ENCODE measurements at places on chromosomes 12 and 14.

DNA sequence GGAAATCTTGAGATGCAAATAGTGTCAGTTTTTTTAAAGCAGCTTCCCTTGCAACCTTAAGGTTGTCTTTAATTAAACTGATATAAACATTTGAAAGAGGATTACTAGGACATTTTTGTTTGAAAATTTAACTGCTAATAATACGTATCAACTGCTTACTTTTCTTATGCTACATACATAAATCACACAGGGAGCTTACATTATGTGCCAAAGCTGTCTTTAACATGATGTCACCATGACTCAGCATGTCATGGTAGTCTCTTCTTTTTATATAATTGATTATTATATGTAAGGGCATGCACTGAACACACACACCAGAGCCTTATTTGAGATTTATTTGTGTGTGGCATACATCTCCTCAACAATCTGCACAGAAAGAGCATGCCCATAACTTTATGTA lies 63.0 kb upstream of the PTHLH start:
- DNase-seq: no peak

DNA sequence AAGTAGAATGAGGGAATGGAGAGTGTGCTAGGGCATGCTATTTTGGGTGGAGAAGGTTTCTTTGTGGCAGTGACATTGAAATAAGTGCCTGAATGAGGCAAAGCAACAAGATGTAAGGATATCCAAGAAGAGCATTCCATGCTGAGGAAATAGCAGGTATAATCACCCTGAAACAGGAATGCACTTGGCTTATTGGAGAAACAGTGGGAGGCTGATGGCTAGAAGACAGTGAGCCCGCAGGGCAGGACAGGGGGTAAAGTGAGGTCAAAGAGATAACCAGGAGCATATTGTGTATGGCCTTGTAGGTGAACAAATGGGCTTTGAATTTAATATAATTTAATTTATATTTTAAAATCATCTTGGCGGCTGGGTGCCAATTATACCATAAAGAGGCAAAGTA lies 877.0 kb downstream of the DIO2 start:
- no peak for DNase-seq

GRCh38 chr12:3216726-3217682 lies 139.8 kb downstream of the TSPAN9 start:
- DNase-seq: no peak

DNA sequence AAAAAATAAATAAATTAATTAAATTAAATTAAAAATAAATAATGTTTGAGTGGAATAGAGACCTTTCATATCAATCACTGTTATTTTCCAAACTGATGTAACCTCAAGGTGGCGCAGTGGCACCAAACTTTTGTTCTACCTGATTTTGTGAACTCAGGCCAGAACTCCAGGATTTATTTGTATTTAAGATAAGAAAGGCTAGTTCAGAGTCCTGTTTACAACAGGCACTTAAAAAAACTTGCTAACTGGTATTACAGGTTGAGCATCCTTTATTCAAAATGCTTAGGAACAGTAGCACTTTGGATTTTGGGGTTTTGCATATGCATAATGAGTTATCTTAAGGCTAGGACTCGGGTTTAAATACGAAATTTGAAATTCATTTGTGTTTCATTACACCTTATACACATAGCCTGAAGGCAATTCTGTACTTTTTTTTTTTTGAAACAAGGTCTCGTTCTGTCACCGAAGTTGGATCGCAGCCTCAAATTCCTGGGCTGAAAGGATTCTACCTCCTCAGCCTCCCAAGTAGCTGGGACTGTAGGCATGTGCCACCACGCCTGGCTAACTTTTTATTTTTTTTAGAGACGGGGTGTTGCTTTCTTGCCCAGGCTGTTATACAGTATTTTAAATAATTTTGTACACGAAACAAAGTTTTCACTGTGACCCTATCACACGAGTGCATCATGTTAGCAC lies 32.4 kb downstream of the YY1 start:
- DNase-seq: no peak

DNA sequence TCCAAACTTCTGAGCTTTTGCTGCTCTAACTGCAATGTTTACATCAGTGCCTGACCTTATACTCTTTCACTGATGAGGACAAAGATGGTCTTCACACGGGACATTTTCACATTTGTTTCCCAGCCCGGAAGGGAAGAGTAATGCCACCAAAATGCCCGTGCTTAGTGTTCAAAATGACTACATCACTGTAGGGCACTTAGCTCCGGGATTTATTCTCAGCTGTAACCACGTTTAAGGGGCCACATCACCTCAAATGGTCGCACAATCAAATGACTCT lies 2.9 kb downstream of the GSG1 start:
- no peak for DNase-seq

DNA sequence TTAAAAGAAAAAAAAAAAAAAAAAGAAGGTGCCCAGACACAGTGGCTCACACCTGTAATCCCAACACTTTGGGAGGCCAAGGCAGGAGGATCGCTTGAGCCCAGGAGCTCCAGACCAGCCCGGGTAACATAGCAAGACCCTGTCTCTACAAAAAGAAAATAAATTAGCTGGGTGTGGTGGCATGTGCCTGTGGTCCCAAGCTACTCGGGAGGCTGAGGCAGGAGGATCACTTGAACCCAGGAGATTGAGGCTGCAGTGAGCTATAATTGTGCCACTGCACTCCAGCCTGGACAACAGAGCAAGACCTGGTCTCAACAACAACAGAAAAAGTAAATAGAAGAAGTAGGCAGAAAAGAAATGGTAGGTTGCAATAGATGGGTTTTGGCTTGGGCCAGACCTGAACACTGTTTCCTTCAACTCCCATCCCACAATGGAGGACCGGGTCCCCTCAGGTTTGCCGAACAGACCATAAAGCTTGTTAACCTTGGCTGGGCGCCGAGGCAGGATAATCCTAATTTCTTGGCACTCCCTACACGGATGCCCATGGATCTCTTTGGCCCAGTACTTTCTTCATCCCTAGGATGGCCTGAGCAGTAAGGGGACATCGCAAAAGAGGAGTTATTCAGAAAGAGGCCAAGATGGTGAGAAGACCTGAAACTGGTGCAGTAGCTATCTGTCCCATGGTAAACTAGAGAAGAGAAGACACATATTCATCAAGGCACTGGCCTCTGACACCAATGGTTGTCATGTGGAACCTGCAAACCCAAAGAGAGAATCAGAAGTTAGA lies 165.5 kb upstream of the CCND2 start:
- DNase-seq: no peak

DNA sequence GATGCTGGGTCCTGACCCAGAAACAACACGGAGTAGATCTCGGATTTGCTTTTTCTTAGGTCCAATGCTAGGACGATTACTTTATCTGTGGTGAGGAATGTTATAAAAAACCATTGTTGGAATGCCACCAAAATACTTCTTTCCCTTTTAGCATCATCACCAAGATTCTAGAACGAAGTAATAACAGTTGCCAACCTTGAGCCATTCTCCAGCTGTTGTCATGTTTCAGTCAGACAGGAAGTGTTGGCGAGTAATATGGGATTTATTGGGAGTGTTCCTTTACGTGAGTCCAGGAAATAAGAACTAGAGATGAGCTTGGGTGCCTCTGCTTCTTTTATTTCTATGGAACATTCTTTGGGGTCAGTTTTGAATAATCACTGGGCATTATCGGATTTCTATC lies 892.9 kb downstream of the DIO2 start:
- DNase-seq: no peak
